ENCODE measurements at places on chromosomes 11 and 22.

- H3K27me3 ChIP-seq = peaks cover 4% of the 10 kb centered on the region
- H3K4me3 ChIP-seq = no peak overlapping the region
- no peak for DNase-seq
These were observed 1.8 kb upstream of the SLC15A3 start for GRCh38 chr11:60953781-60954180.

DNA sequence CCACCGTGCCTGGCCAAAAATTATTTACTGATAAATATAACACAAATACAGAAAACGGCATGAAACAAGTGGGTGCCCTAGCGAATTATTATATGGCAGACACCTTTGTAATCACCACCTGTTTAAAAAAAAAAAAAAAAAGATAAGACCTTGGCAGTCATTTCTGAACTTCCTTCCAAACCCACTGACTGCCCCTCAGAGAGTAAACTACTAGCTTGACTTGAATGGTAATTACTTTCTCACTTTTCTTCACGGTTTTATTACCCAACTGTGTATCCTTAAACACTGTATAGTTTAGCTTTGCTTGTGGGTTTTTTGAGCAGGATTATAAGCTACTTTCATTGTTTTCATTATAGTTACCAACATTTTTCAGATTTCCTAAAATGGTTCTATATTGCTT is 23.7 kb downstream of the SFI1 start:
- no peak overlapping the region for H3K27ac ChIP-seq
- no peaks in the 10 kb centered on the region for H3K36me3 ChIP-seq
- H3K4me3 ChIP-seq = no peak overlapping the region

GRCh38 chr22:35914665-35915476 is 113.8 kb downstream of the RBFOX2 start:
- H3K36me3 ChIP-seq = no peaks in the 10 kb centered on the region
- no peaks in the 10 kb centered on the region for H3K27me3 ChIP-seq
- peak overlapping the region; percentile 88 for H3K27ac ChIP-seq
- peak overlapping the region; percentile 70 for H3K4me3 ChIP-seq

DNA sequence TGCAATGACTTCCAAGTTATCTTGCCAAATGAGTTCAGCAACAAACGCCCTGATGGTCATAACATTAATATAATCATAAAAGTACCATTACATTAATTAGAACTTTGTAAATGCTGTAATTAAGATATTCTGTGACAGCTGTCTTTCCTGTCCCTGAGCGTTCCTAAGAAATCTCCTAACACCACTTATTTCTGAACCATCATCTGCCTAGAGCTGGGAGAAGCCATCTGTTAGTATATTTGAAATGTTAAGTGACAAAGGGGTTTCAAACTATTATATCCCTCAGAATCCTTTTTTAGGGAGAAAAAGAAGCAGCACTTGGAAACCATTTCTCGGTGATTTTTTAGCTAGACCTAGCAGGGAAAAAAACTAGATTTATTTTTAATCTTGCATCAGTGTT is 657.5 kb downstream of the FAM181B start:
- H3K27me3 ChIP-seq = no peaks in the 10 kb centered on the region
- no peaks in the 10 kb centered on the region for H3K36me3 ChIP-seq
- H3K4me3 ChIP-seq = no peak overlapping the region
- no peaks in the 10 kb centered on the region for H3K4me1 ChIP-seq
- no peak for DNase-seq
- no peak overlapping the region for H3K27ac ChIP-seq

DNA sequence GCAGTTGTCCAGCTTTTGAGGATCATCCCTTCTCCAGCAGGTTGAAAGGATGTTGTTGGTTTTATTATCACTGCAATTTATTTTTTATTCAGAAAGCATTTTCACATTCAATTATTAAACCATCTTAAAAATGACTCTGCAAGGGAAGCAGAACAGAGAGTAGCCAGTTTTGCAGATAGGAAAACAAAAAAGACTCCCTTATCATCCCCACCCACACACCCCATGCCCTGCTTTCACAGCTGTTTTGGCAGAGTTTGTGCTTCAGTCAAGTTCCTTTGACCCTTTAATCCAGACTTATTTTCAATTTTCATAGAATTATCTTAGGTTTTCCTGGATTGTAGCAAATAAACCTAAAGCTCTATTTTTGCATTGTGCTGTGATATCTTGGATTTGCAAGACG is 44.4 kb downstream of the MUC15 start:
- H3K36me3 ChIP-seq = no peaks in the 10 kb centered on the region
- no peaks in the 10 kb centered on the region for H3K4me1 ChIP-seq
- DNase-seq = no peak
- H3K27me3 ChIP-seq = no peaks in the 10 kb centered on the region

DNA sequence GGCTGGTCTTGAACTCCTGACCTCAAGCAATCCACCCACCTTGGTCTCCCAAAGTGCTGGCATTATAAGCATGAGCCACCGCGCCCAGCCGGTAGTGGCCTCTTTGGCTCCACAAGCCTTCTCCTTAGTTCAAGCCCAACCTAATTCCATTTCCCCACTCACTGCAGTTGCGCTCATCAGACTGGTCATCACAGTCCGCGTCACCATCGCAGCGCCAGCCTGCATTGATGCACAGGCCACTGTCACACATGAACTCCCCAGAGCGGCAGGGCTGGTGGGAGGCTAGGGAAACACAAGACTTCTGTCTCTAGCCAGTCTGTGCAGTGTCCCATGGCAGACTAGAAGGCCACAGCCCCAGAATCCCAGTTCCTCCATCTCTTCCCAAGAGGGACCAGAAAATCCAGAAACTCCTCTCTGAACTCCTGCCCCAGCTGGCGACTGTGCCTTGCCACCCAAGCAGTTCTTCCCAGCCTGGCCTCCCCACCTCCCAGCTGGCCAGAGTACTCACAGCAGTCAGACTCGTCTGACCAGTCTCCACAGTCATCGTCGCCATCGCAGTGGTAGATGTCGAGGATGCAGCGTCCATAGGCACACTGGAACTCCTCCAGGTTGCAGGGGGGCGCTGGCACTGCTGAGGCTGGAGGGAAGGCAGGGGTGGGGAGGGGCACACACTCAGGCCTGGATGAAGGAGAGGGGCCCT is 19.8 kb downstream of the LRP4 start:
- H3K4me1 ChIP-seq = no peaks in the 10 kb centered on the region
- no peaks in the 10 kb centered on the region for H3K27me3 ChIP-seq
- DNase-seq = no peak
- peaks cover 5% of the 10 kb centered on the region for H3K36me3 ChIP-seq
- no peak overlapping the region for H3K4me3 ChIP-seq

DNA sequence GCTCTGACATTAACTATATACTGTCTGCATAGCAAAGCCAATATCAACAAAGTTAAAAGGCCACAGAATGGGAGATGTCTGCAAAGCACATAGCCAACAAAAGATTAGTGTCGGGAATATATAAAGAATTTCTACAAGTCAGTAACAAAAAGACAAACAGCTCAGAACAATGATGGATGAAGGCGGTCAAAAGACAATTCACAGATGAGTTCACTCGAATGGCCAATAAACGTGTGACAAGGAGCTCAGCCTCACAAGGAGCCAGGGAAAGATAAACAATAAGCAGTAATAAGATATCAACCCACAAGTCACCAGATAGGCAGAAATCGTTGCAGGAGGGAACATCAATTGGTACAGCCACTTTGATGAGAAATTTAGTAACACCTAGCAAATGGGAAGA is 106.0 kb upstream of the ISX start:
- peaks cover 6% of the 10 kb centered on the region for H3K27me3 ChIP-seq
- H3K4me1 ChIP-seq = no peaks in the 10 kb centered on the region
- H3K27ac ChIP-seq = no peak overlapping the region

- H3K4me1 ChIP-seq = peaks cover 18% of the 10 kb centered on the region
- H3K27me3 ChIP-seq = no peaks in the 10 kb centered on the region
- peaks cover 5% of the 10 kb centered on the region for H3K36me3 ChIP-seq
- no peak for DNase-seq
These were observed 21.8 kb downstream of the NUMA1 start for GRCh38 chr11:72058416-72059034.

DNA sequence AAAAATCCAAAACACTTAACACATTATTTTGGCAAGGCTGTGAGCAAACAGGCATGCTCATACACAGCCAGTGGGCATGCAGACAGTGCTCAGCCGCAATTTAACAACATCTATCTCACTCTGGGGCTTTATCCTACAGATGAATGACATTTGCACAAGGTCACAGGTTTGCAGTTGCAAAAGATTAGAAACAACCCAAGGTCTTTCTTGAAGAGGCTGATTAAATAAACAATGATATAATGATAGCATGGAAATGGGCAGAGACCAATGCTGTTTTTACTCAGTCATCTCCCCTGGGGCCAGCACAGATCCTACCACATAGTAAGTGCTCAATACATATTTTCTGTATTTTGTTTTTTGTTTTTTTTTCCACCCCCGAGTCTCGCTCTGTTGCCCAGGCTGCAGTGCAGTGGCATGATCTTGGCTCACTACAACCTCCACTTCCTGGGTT is 9.4 kb downstream of the A4GALT start:
- DNase-seq = no peak
- no peaks in the 10 kb centered on the region for H3K27me3 ChIP-seq
- H3K27ac ChIP-seq = no peak overlapping the region
- peaks cover 6% of the 10 kb centered on the region for H3K4me1 ChIP-seq

- no peak for DNase-seq
- H3K4me3 ChIP-seq = no peak overlapping the region
- H3K27me3 ChIP-seq = no peaks in the 10 kb centered on the region
- no peaks in the 10 kb centered on the region for H3K4me1 ChIP-seq
- no peaks in the 10 kb centered on the region for H3K36me3 ChIP-seq
These were observed 81.2 kb downstream of the GUCY1A2 start for GRCh38 chr11:106937111-106937510.

GRCh38 chr22:44395118-44396005 is 82.6 kb upstream of the SHISAL1 start:
- H3K4me1 ChIP-seq = peaks cover 19% of the 10 kb centered on the region
- H3K27ac ChIP-seq = no peak overlapping the region
- no peaks in the 10 kb centered on the region for H3K36me3 ChIP-seq
- DNase-seq = no peak
- no peak overlapping the region for H3K4me3 ChIP-seq

DNA sequence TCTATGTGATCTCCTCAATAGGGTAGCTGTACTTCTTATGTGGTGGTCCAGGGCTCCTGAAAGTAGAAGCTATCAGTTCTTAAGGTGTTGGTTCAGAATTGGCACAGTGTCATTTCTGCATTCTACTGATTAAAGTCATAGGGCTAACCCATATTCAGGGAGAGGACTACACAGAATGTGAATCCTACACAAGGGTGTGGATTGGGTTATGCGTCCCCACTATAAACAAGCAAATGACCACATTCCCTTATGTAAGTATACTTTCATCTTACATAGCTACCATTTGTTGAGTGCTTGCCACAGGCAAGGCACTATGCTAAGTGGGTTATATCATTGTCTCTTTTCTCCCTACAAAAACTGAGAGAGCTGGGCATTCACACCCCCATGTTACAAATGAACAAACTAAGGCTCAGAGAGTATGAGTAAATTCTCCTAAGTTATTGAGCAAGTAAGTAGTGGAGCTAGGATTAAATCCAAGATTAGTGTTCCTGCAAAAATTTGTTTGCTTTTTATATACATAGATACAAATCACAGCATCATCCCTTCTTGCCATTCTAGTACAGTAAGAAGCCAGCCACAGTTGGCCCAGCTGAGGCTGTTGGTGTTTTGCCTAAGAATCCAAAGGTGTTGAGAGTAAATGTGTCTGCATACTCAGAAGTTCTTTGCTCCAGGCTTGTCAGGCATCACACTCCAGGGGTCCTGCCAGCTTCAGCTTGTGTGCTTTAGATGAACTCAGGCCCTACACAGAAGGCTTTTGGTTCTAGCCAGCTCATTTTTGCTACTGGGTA is 157.8 kb downstream of the KIF18A start:
- no peaks in the 10 kb centered on the region for H3K36me3 ChIP-seq
- no peak overlapping the region for H3K4me3 ChIP-seq
- H3K27ac ChIP-seq = no peak overlapping the region
- DNase-seq = no peak
- no peaks in the 10 kb centered on the region for H3K4me1 ChIP-seq

DNA sequence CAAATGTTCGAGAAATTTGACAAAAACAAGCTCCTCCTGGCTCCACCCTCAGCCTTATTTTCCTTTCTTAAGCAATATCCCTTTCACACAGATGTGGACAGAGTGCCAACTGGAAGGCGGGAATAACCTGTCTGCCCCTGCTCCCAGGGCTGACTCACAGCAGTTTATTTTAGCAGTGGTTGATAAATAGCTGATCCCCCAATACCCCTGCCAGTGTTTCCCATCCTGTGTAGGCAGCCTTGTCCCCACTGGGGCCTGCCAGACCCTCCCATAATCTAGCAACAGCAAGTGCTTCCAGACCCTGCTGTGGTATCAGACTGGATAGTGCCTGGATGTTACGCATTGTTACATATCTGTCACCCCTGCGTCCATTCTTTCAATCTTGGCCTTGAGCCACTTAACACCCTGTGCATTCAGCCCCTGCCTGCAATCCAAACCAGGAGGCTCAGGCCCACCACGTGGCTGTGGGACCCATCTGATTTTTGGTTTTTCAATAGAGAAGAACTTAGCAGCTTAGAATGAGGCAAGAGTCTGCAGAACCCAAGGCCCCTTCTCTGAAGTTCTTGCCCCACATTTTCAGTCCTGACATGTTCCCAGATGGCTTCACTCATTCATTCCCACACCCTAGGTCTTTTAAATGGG is 53.7 kb downstream of the PARVA start:
- no peak for DNase-seq
- H3K27ac ChIP-seq = peak overlapping the region; percentile 57
- no peaks in the 10 kb centered on the region for H3K36me3 ChIP-seq
- no peak overlapping the region for H3K4me3 ChIP-seq
- H3K27me3 ChIP-seq = no peaks in the 10 kb centered on the region

- H3K27me3 ChIP-seq = peaks cover 79% of the 10 kb centered on the region
- DNase-seq = no peak
- no peaks in the 10 kb centered on the region for H3K4me1 ChIP-seq
- H3K27ac ChIP-seq = no peak overlapping the region
- H3K4me3 ChIP-seq = no peak overlapping the region
- no peaks in the 10 kb centered on the region for H3K36me3 ChIP-seq
These were observed 108.7 kb upstream of the E2F8 start for GRCh38 chr11:19349340-19350025.

GRCh38 chr11:78802058-78802761 is 227.5 kb upstream of the NARS2 start:
- H3K4me3 ChIP-seq = no peak overlapping the region
- peaks cover 22% of the 10 kb centered on the region for H3K4me1 ChIP-seq
- DNase-seq = no peak
- no peaks in the 10 kb centered on the region for H3K27me3 ChIP-seq

- no peaks in the 10 kb centered on the region for H3K27me3 ChIP-seq
- DNase-seq = peak; percentile 64
- no peak overlapping the region for H3K4me3 ChIP-seq
- peaks cover 25% of the 10 kb centered on the region for H3K4me1 ChIP-seq
- no peaks in the 10 kb centered on the region for H3K36me3 ChIP-seq
These were observed 368.9 kb downstream of the DDX10 start for GRCh38 chr11:109033627-109034338.

DNA sequence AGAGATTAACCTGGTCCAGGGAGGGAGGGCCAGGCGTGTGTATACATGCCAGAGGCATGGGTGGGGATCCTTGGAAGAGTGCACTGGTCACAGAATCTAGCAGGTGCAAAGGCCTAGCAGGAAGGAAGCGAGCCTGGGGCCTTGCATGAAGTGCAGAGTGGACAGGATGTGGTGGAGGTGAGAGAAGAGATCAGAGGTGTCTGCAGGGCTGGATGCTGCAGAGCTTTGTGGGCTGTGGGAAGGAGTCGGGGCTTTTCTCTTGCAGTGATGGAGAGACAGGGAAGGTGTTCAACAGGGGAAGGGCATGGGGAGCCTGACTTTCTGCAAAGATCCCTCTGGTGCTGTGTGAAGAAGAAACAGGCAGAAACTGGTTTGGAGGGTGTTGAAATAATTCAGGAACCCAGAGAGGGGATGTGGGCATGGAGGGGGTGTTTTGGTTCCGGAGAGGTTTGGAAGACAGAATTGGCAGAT is 2.5 kb upstream of the TPST2 start:
- H3K4me3 ChIP-seq = no peak overlapping the region
- H3K4me1 ChIP-seq = peaks cover 11% of the 10 kb centered on the region
- H3K36me3 ChIP-seq = no peaks in the 10 kb centered on the region
- DNase-seq = no peak
- H3K27me3 ChIP-seq = peaks cover 6% of the 10 kb centered on the region
- H3K27ac ChIP-seq = no peak overlapping the region

Measured in keratinocyte (primary cell).